Stimulated activated CD8-positive, alpha-beta memory T cell treated with anti-CD3 and anti-CD28 coated beads, Interleukin-2, amount 100 ng/mL, for 1 hour (primary cell): ENCODE measurements at places on chromosomes 7 and 10.

- no peak for DNase-seq
These were observed 31.6 kb downstream of the CCDC3 start for GRCh38 chr10:12969951-12970350.

DNA sequence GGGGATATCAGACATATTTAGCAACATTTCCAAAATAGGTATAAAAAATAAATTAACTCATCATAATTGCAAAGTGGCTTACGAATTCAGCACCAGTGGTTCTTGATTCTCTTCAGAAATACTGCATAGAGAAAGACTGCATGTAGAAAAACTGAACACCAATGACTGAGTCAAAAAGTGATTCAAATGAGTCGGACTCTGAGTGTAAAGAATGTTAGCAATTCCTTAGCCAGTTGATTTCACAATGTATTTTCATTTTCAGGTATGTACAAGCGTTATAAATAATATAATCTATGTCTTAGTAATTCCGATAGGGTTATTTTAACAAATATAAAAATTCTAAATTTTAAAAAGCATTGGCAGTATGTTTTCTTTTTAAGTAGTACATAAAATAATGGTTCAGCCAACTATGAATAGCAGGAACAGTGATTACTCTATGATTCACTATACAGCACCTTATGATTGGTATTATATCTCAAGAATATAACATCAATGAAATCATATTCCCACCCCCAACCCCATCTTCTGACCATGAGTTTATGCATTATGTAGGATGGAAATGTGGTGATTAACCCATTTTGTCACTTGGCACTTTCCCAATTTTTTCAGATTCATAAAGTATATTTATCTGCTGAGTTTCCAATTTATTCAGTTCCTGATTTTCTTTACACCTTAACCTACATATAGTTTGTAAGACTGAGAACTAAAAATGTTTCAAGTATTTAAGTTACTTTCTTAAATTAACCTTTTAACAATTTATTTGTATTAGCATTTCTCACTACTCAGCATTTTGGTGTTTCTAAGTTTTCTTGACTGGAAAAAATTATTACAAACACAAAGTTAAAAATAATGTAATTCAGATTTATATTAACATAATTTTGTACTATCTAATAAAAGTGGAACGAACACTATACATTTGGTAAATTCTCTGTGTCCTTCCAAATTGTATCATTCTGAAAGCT lies 33.9 kb downstream of the DNAJC1 start:
- no peak for DNase-seq

- DNase-seq = no peak
These were observed 496.4 kb downstream of the KIF20B start for GRCh38 chr10:90197766-90198165.

- DNase-seq = no peak
These were observed 283.4 kb downstream of the GFRA1 start for GRCh38 chr10:115989621-115990020.

DNA sequence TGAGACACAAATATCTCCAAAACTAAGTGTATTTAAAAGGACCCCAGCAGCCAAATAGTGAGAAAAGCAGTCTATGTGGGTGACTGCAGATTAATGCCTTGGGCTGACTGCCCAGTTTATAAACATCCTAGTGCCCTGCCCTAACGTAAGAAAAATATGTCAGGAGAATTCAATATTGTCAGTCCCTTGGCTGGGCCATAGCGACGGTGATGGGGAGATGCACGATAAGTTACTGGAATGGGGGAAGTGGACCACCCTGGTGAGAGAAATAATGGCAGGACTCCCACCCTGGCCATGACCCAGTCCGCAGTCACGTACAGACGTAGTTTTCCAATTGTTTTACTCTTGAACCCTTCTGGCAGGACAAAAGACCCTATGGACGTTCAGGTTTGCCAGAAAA lies 48.0 kb downstream of the JCAD start:
- DNase-seq = no peak

GRCh38 chr10:84160663-84161362 lies 12.8 kb upstream of the GPR15LG start:
- no peak for DNase-seq

- DNase-seq = no peak
These were observed 143.6 kb downstream of the CUBN start for GRCh38 chr10:16986082-16986405.

DNA sequence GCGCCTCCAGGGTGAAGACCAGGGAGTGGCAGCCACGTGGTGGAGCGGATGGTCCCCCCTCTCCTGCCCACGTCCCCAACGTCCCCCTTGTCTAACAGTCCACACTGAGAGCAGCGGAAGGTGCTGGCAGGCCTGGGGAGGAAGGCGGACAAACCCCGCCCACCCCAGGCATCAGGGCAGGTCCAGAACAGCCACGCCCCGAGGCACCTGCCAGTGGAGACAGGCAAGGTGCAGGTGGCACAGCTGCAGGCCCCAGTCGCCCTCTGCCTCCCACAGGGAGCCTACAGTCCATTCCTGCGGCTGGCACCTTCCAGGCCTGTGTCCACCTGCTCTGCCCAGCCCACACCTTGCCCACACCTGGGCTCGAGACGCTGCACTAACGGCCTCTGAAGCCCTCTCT lies 24.9 kb downstream of the CYP2W1 start:
- DNase-seq = no peak

DNA sequence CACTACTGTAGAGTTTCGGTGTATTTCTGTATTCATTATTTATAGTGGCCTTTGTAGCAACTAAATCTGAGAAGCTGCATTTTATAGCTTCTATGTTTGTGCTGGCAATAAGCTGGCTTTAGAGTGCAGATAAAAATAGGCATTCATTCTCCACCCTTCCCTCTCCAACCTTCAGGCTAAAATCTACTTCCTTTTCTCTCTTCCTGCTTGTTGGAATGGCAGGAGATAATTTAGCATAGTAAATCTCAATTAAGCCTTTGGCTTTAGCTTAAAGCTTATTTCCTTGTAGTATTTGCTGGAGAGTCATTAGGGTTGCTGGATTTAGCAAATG lies 58.5 kb downstream of the CPVL start:
- DNase-seq = no peak

DNA sequence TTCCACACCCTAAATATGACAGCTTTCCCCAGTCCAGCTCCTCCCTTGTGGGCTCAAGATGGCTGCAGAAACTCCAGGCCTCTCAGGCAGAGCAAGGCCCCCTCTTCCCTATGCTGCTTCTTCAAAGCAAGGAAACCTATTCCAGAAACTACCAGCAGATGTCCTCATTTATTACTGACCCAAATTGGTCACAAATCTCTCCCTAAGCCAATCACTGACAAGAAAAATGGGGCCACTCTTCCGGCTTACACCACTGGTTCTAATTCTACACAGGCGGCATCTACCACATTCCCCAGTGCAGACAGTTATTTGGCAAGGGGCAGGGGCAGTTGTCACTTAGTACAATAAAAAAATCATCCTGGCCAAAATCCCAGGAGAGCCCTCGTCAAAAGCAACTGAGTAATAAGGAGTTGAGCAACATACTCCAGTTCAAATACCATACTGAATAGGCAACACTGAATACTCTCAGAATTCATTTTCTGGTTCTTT lies 150.4 kb downstream of the SFMBT2 start:
- no peak for DNase-seq

DNA sequence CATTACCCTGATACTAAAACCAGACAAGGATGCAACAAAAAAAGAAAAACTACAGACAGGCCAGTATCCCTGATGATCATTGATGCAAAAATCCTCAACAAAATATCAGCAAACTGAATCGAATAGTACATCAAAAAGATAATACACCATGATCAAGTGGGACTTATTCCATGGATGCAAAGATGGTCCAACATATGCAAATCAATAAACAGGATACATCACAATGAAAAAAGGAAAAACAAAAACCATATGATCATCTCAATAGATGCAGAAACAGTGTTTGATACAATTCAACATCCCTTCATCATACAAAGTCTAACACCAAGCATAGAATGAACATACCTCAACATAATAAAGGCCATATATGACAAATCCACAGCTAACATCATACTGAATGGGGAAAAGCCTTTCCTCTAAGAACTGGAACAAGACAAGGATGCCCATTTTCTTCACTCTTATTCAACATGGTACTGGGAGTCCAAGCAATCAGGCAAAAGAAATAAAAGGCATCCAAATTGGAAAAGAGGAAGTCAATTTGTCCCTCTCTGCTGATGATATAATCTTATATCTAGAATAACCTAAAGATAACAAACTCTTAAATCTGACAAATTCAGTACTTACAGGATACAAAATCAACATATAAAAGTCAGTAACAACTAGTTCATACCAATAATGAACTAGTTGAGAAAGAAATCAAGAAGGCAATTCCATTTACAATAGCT lies 48.8 kb upstream of the ASAH2 start:
- DNase-seq = no peak

DNA sequence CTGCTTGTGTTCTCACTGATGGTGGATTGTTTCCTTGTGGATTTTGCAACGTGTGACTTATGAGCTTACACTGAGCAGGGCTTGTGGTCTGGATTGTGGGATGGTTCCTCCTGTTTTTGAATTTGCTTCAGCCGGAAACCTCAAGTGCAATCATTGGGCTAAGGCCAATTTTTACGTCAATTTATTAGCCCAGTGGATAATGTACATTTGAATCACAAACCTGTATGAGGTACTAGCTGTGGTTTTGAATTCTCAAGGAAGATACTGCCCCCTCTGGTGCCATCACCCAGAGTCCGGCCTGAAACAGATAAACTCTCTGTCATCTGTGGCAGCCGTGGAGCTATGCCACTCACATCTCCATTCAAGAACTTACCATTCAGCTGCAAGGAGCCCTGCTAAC lies 7.3 kb upstream of the ZNF777 start:
- no peak for DNase-seq

GRCh38 chr10:112467541-112468075 lies 20.6 kb downstream of the VTI1A start:
- no peak for DNase-seq

GRCh38 chr10:13801907-13802288 lies 215.1 kb downstream of the PRPF18 start:
- no peak for DNase-seq

GRCh38 chr10:88994019-88994418 lies 3.4 kb downstream of the FAS start:
- no peak for DNase-seq

DNA sequence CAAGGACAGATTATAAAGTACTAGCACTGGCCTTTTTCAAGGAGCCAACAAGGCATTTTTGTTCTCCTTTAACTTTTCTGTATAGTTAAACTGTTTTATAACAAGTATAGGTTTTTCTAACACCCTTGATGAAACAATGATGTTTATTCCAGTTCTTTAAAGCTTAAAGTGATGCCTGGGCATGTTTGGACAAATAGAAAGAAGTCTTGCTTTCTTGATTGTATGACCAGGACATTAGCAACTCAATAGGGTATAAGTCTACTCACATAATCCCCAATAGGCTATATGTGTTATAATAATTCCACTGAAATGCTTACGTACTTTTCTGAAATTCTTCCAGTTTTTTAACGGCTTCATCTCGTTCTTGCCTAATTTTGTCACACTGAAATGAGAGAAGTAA lies 36.7 kb downstream of the SHTN1 start:
- DNase-seq = no peak

DNA sequence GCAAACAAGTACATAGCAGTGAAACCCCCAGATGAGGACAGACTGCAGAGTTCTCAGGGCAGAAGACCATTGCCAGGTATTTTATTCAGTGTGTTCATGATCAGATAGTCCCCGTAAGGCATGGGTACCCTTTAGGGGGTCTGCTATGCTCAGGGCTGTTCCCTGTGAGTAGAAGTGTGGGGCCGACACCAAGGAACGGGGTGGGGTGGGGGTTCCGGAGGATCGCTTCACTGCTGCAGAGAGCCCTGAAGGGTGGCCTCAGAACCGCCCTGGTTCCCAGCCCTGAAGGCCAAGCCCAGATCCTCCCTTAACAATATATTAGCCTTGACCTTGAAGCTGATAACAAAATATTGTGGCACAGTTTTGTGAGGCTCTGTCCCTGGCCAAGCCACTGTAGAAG lies 89.6 kb downstream of the ACTR3B start:
- DNase-seq = no peak

DNA sequence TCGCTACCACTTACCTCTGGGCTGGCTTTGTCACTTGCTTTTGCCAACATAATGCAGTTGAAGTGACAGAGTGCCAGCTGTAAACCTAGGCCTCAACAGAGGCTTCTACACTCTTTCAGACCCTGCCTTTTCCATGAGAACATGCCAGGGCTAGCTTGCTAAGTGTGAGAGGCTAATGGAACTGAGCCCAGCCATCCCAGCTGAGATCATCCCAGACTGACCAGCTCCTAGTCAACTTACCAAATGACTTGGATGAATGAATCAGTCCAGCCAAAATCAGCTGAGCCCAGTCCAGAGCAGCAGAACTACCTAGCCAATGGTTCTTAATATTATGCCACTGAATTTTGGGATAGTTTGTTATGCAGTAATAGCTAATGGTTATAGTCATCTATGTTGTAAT lies 34.7 kb upstream of the MKLN1 start:
- no peak for DNase-seq

DNA sequence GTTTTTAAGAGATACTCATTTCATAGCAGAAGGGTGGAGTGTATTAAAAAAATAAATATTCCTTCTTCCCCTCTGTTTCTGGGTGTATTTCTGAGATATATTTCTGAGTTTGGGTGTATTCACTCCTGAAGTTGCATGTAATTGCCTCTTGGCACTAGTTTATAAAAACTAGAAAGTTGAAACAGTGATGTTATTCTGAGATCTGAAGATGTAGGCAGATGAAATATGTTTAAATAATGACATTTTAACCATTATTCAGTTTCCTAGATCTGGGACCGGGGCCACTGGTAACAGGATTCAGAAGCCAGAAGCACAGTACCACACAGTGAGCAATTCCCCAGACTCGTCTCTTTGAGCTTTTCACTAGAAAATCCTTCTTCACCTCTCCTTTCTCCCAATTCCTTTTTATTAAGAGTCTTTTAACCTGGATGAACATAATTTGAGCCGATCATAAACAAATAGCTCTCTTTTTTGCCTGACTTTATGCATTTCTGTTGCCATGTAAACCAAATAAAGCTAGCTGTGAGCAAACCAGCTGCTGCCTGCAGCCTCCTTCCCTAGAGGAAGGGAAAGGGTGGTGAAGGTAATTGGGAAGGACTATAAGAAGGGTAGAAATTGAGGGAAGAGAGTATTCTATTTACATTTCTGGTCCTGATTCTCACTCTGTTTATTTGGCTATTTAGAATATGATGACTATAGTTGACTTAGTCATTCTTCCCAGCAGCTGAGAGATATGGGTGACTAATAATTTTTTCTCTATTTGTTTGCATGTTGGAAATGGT lies 101.8 kb upstream of the STRIP2 start:
- no peak for DNase-seq

DNA sequence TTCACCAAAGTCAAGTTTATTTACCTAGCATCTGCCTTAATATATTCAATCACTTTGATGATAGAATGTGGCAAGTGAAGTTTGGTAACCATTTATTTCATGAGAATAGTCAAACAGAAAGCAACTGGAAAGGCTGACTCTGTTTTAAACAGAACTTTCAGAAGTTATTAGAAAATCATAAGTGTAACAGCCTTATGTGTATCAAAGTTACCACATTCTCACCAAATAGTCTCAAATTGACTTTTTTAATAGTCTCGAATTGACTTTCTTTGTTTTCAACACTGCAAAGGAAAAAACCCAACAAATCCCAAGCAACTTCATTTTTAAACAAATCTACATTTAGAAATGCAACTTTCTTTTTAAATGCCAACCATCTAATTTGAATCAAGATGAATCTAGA lies 29.5 kb downstream of the NAMPT start:
- DNase-seq = no peak
